GM23248 (cell line): ENCODE measurements at places on chromosomes 5 and 9.

DNA sequence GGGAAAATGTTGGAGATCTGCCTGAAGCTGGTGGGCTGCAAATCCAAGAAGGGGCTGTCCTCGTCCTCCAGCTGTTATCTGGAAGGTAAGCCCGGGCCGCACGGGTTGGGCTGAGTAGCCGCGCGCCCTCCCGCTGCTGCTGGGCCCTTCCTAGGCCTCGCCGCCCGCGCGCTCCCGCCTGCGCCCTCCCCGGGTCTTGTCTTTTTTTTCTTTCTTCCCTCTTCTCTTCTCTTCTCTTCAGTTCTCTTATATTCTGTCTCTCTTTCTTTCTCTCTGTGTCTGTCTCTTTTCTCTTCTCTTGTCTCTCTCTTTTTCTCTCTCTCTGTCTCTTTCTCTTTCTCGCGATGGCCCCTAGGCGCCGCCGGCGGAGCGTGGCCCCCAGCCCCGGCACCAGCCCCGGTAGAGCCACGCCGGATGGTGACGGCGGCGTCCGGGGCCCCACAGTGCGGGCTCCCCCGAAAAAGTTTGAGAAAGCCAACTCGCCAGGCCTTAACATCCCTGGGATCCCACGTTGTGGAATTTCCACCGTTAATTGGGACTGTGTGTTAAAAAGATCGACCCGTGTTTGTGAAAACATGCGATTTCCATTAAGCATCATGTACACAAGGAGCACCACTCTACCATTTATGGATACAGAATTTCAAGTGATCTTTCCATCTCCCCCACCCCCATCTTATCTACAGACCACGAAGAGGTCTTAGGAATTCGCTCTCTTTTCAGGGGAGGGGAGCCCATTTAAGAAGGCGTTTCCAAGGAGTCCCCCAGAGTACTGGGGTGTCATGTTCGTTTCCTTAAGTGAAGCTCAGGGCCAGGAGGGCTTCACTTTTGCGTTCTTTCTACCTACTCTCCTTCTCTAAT is 616 bp downstream of the ABL1 start:
- peak; percentile 69 for DNase-seq

- DNase-seq, result peak; percentile 6
These were observed 24.4 kb downstream of the SHC3 start for GRCh38 chr9:89154218-89154617.

DNA sequence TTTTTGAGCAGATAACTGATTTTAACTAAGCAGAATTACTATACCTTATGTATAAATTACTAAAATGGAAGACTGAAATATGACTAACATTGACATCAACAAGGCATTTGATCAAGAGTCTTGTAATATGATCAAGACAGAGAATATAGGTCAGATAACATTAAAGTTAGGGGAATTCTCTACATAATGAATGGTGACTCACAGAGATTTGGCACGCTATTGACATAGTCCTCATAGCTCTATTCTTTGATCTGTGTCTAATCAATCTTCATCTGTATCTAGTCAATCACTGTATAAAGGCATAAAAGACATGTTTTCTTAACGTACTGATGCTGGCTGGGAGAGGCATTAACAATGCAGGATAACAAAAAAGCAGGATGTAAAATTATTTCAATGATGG is 17.4 kb downstream of the ABITRAM start:
- no peak for DNase-seq

DNA sequence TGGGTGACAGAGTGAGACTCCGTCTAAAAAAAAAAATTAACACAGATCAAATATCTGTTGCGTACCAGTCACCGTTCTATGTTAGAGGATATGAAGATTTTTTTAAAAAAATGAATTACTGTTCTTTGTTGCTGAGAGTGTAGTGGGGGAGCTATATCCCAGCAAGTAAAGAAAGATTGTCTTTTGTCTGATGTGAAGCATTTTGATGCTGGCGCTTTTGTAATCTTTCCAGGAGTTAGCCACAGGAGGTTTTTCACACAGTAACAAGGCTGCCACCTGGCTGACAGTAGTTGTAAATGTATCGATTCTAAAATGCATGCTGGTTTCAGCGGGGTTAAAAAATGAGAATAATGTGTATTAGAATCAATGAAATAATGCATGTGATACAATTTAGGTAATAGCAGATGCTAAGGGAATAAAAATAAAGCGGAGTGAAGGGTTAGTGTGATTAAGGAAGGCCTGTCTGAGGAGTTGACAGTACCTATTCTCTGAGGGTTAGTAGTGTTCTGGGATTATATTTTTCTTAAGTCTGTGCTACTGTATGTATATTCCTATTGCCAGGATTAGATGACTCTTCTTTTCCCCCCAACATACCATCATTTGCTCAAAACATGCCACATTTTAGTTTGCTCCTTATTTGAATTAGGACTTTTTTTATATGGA is 3.4 kb downstream of the LMNB1 start:
- DNase-seq, result peak; percentile 90

- DNase-seq, result no peak
These were observed 100.4 kb downstream of the MEF2C start for GRCh38 chr5:88782571-88782970.

GRCh38 chr5:113939988-113940387 is 421.9 kb upstream of the KCNN2 start:
- DNase-seq, result no peak

DNA sequence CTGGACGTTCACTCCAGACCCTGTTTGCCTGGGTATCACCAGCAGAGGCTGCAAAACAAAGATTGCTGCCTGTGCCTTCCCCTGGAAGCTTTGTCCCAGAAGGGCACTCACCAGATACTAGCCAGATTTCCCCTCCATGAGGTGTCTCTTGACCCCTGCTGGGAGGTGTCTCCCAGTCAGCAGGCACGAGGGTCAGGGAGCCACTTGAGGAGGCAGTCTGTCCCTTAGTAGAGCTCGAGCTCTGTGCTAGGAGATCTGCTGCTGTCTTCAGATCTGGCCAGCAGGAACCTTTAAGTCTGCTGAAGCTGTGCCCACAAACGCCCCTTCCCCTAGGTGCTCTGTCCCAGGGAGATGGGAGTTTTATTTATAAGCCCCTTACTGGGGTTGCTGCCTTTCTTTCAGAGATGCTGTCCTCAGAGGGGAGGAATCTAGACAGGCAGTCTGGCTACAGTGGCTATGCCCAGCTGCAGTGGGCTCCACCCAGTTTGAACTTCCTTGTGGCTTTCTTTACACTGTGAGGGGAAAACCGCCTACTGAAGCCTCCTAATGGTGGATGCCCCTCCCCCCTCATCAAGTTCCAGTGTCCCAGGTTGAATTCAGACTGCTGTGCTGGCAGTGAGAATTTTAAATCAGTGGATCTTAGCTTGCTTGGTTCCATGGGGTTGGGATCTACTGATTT is 253.9 kb downstream of the SPATA31D1 start:
- DNase-seq, result no peak

DNA sequence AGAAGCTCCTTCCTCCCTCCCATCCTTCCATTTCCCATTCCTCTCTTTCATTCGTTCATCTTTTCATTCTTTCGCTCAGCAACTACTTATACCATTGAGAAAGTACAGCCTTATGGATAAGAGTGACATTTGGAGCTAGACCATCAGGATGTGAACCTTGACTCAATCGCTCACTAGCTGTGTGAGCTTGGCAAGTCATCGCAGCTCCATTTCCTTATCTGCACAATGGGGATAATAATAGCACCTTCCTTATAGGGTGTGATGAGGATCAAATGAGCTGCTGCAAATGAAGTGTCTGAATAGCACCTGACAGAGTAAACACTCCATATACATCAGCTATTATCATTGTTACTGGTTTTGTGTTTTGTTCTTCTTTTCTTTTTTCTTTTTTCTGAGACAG is 28.1 kb upstream of the SYNPO start:
- DNase-seq, result no peak

- DNase-seq, result no peak
These were observed at the start of gene C9 for GRCh38 chr5:39364367-39364766. Gene C9, minus strand, starts transcription at chr5:39364495. Its CDS starts 31 bp downstream, at chr5:39364464.

- no peak for DNase-seq
These were observed 145.1 kb upstream of the DAB2 start for GRCh38 chr5:39569857-39570256.

- DNase-seq, result no peak
These were observed 22.3 kb upstream of the ALDH1B1 start for GRCh38 chr9:38370176-38370575.

DNA sequence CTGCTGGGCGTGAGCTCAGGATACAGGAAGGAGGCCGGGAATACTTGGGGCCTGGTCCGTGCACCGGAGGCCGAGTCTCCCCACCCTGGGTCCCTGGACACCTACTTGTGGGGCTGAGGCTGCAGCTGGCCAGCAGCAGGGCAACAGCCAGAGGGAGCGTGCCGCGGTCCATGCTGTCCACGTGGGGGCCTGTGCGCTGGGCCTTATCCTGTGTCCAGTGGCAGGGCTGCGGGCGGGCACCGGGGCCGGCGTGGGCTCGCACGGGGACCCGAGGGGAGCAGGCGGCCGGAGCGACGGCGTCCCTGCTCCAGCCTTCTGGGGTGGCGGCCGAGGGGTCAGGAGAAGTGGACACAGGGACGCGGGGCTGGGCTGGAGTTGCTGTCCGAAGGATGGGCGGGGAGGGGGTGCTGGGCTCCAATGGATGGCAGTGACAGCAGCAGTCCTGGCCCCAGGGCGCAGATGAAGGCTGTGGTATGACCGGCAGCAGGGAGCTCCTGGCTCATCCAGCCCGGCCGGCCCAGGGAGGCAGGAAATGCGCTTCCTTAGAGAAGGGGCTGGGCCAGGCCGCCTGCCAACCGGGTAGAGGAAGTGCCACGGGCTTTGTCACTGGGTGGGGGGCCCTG is at the start of gene ENG:
TSS of gene ENG (minus strand) at position 475 of the 623 bp plus-strand sequence. CDS start at position 172, 303 bp downstream.
- DNase-seq, result peak; percentile 80

GRCh38 chr5:134132372-134133187 is 18.1 kb downstream of the TCF7 start:
- no peak for DNase-seq

DNA sequence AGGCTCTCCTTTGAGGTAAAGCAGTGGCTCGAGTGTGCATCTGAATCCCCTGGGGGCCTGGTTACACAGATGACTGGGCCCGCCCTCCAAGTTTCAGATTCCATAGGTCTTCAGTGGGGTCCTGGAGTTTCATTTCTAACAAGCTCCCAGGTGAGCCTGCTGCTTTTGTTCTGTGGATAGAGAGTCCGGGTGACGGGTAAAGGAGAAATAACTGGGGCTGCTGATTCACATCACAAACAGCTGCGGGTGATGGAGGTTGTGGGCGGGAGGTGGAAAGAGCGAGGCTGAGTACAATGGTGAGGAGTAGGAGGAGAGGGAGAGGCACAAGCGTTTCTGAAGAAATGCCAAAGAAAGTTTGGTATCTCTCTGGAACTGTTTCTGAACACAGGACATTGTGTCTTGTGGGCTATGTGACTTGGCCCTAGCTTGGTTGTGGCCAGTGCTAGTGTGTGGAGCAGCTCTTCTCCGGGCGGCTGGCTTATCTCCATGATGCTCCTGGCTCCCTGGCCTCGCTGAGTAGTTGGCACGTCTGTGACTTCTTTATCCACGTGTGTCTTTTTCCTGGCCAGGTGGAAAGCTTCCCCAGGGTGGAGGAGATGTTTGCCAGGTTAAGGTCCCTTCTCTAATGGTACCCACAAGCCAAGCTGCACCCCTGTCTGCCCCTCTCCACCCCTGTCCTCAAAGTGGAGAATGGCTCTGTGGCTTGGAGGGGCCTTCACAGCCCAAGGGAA is 61.7 kb downstream of the HSPA4 start:
- peak; percentile 63 for DNase-seq

- no peak for DNase-seq
These were observed 8.0 kb downstream of the SH3RF2 start for GRCh38 chr5:145944328-145944727.

GRCh38 chr5:8288334-8288733 is 419.4 kb downstream of the MTRR start:
- DNase-seq, result no peak

DNA sequence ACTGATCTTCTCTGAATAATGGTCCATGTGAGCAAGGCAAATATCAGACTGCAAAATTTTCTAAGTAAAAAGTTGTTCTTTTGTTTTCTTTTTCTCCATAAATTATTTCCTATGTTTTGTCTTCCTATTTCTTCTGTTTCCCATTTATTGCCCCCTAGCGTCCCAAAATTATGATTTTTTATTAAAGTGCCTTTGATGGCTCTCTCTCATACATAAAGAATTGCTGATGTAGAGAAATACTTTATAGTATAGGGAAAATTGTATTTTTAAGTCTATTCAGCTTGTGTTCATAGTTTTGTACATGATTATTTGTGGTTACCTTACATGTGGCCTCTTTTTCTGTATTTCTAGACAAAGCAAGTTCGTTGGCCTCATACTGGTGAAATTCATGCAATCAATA is 1031.2 kb downstream of the EFNA5 start:
- peak; percentile 0 for DNase-seq

DNA sequence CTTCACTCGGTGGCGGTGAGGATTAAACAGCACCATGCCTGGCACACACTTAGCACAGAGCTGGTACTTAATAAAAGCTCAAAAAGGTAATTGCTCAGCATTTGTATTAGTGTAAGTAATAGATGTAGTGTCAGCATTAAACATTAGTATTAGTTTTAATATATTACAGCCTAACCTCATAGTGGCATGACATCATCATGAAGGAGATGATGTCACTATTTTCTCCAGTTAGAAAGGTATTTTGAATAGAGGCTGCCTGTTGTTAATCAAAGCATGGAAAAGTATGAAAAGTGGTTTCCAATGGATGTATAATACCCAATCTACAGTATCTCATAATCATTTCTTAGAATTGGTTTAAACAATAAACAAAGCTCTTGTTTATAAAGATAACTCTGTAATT is 49.0 kb upstream of the FSTL4 start:
- DNase-seq, result no peak

- DNase-seq, result no peak
These were observed 6.6 kb downstream of the CDC14B start for GRCh38 chr9:96612966-96613589.

DNA sequence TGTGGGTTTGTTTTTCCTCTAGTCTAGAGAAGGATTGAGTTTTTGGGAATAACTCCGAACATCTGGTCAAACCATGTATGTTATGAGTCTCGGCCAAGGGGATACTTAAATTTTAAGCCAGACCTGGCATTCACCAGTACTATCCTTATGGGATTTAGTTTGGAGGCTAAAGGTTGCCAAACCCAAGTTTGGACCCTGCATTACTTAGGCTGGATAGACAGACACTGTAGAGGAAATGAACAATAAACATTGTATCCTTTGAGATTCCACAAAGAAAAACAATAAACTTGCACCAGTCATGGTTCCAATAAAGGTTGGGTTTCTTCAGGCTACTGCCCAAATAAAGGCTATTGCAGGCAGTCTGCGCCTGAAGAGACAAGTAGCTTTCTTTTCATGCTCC is 296.7 kb upstream of the MEF2C start:
- DNase-seq, result no peak

DNA sequence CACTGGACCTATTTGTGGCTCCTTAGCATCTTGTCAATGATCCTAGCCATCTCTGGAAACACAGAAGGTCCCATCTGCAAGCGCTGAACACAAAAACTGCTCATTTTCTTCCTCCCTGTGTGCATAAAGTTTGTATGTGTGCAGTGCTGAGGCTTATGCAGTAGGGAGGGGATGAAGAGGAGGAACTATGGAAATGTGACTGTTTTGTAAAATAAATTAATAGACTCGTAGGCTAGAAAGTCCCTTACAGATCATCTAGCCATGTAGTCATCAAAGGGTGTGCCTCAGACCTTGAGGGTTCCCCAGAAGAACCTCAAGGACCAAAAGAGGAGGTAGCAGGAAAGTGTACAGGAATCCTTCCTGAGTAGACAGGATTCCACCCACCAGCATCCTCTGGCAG is 34.3 kb upstream of the ADRA1B start:
- DNase-seq, result no peak
